ENCODE measurements at places on chromosomes 4 and X. TPM values are rescaled to one million over a fixed set of nuclear protein-coding genes. Genes with fewer than 3 reads are reported as not detected.

UGT2A1 gene
- not detected for total RNA-seq

CENPVL3 gene
- not detected for total RNA-seq

ZNF711 gene
- total RNA-seq = 0.45 TPM

SLC38A5 gene
- 78.3 TPM for total RNA-seq

GAGE12E gene
- not detected for total RNA-seq

ADAM29 gene
- total RNA-seq = not detected

DCTD gene
- 65.9 TPM for total RNA-seq

RAI2 gene
- 0.07 TPM for total RNA-seq

GYG2 gene
- total RNA-seq = not detected

GAR1 gene
- total RNA-seq = 23.6 TPM

DGKQ gene
- 21.3 TPM for total RNA-seq

Measured in activated CD4-positive, alpha-beta T cell treated with anti-CD3 and anti-CD28 coated beads, Interleukin-2, amount 10 ng/mL, durations not matched to agents 7 days and 5 days (primary cell).